ENCODE measurements at places on chromosomes 7 and 10.

DNA sequence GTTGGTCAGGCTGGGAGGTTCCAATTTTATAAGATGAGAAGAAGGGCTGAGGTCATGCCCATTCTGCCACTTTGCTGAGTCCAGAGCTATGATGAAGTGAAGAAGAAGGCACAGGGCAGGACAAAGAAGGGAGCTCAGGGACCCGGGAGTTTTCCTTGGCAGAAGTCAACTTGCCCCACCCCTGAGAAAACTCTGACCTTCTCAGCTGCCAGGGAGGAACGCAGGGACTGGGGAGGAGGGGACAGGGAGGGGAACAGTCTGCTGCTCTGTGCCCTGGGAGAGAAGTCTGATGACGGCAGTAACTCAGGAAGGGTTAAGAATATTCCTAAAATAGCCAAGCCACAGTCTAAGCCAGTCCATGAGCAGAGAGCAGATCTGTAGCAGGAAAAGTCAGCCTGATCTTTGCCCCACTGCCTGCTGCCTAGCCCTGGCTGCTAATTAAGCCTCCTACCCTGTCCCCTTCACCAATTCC is 11.7 kb downstream of the ADIRF start:
- DNase-seq: no peak

GRCh38 chr7:153370092-153370491 is 610.5 kb downstream of the ACTR3B start:
- DNase-seq: no peak

GRCh38 chr10:35079763-35080162 is 10.4 kb downstream of the CUL2 start:
- no peak for DNase-seq

- DNase-seq: no peak
Measured at GRCh38 chr7:139654276-139655181, 123.3 kb downstream of the HIPK2 start.

DNA sequence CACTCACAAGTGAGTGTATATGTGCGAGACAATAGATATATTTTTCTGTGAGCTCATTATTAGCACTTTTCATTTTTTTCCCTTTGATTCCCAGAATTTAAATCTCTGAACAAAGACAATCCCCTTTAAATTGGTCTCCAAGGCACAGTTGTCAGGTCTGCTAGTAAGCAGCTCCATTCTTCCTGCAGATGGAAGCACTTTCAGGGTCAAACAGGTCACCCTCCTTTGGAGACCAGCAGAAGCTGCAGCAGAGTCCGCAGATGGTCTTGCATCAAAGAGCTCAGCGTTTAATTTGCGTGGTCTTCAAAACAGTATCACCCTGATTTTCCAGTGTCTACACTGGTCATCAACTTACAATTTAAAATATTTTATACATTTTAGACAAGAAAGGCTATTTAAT is 543.8 kb downstream of the ARL4A start:
- no peak for DNase-seq
